Suprapubic skin (tissue), 4 donors: ENCODE measurements at places on chromosomes 7 and 10.
A peak's percentile ranks its signal among the peaks of the same experiment; 100 is the strongest.

DNA sequence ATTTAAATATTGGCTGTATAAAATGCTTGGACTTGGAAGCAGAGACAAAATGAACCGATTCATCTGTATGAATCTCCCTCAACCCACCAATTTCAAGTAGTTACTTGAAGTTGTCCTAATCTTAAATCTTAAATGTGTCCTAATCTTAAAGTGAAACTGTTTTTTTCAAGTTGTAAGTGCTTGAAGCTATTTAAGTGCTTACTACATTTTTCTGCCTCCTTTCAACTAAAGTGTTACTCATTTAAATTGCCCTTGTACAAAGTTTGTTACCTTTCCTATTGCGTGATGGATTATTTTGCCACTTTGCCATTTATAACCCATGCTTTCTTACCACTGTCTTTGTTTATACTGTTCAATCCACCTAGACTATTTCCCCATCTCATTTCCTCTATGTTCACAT lies 2.8 kb downstream of the BCAP29 start:
- no peak for DNase-seq
- no peaks in the 10 kb centered on the region for H3K27me3 ChIP-seq
- peaks cover 13% of the 10 kb centered on the region for H3K36me3 ChIP-seq
- peaks cover 30% of the 10 kb centered on the region for H3K4me1 ChIP-seq

DNA sequence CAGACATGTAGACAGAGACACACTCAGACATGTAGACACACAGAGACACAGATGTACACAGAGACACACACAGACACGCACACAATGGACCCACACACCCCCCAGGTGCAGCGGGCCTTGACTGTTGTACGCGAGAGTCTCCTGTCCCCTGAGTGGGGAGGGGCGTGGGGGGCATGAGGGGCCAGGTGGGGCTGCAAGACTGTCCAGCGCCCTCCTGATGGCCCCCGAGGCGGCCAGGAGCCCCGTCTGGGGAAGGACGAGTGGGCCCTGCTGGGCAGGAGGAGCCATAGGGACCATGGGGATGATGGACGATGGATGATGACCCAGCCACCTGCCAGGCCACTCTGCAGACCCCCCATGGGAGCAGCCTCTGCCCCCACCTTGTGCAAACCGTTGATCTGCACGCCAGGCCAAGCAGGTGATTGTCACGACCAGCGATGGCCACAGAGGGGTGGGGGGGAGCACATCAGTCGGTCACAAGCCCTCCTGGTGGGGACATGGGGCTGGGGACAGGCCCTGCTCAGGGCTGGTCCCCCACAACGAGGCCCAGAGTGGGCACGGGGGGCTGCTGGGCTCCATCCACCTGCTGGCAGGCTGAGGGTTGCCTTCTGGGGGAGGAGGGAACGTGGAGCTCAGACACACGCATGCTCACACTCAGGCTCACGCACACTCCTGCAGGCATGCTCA lies 11.6 kb downstream of the VENTX start:
- H3K4me1 ChIP-seq, result no peaks in the 10 kb centered on the region
- H3K27me3 ChIP-seq, result peaks cover 69% of the 10 kb centered on the region
- DNase-seq, result no peak
- H3K27ac ChIP-seq, result no peak overlapping the region

- peak overlapping the region; percentile 91 for H3K27ac ChIP-seq
- no peaks in the 10 kb centered on the region for H3K27me3 ChIP-seq
- no peak overlapping the region for H3K4me3 ChIP-seq
- H3K4me1 ChIP-seq, result peaks cover 37% of the 10 kb centered on the region
- DNase-seq, result no peak
- no peaks in the 10 kb centered on the region for H3K36me3 ChIP-seq
Measured at GRCh38 chr7:47454069-47454973, 127.6 kb downstream of the TNS3 start.

- H3K36me3 ChIP-seq, result peaks cover 19% of the 10 kb centered on the region
- no peak overlapping the region for H3K27ac ChIP-seq
- DNase-seq, result no peak
- H3K27me3 ChIP-seq, result no peaks in the 10 kb centered on the region
- H3K4me1 ChIP-seq, result peaks cover 6% of the 10 kb centered on the region
- H3K4me3 ChIP-seq, result no peak overlapping the region
Measured at GRCh38 chr7:139041378-139042085, 5.7 kb upstream of the ZC3HAV1L start.

DNA sequence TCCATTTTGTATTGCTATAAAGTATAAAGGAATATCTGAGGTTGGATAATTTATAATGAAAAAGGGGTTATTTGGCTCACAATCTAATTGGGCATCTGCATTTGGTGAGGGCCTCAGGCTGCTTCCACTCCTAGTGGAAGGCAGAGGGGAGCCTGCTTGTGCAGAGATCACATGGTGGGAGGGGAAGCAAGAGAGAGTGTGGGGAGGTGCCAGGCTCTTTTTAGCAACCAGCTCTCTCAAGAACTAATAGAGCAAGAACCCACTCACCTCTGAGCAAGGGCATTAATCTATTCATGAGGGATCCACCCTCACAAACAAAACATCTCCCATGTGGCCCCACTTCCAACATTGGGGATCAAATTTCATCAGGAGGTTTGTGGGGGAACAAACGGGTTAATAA lies 64.6 kb downstream of the OGDH start:
- DNase-seq, result no peak
- no peak overlapping the region for H3K4me3 ChIP-seq
- H3K4me1 ChIP-seq, result peaks cover under 1% of the 10 kb centered on the region
- no peaks in the 10 kb centered on the region for H3K27me3 ChIP-seq
- no peak overlapping the region for H3K27ac ChIP-seq
- peaks cover 52% of the 10 kb centered on the region for H3K36me3 ChIP-seq

DNA sequence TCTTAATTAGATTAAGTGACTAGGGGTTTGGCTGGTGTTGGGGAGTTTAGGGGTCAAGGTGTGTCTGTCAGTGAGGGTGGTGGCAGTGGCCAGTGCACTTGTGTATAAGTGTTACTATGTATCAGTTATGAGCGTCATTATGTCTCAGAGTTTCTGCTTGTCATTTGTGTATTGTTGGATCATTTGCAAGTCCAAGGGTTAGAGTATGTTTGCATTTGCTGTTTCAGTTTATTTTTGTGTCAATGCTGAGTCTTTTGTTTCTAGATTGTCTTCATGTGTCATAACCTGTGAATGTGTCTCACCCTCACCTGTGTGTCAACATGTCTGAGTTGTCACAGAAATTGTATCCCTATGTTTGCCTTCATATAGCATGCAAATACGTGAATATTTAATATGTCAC lies 97.5 kb upstream of the PAX2 start:
- no peaks in the 10 kb centered on the region for H3K4me1 ChIP-seq
- no peak for DNase-seq
- H3K27me3 ChIP-seq, result peaks cover 90% of the 10 kb centered on the region
- no peaks in the 10 kb centered on the region for H3K36me3 ChIP-seq
- no peak overlapping the region for H3K27ac ChIP-seq

DNA sequence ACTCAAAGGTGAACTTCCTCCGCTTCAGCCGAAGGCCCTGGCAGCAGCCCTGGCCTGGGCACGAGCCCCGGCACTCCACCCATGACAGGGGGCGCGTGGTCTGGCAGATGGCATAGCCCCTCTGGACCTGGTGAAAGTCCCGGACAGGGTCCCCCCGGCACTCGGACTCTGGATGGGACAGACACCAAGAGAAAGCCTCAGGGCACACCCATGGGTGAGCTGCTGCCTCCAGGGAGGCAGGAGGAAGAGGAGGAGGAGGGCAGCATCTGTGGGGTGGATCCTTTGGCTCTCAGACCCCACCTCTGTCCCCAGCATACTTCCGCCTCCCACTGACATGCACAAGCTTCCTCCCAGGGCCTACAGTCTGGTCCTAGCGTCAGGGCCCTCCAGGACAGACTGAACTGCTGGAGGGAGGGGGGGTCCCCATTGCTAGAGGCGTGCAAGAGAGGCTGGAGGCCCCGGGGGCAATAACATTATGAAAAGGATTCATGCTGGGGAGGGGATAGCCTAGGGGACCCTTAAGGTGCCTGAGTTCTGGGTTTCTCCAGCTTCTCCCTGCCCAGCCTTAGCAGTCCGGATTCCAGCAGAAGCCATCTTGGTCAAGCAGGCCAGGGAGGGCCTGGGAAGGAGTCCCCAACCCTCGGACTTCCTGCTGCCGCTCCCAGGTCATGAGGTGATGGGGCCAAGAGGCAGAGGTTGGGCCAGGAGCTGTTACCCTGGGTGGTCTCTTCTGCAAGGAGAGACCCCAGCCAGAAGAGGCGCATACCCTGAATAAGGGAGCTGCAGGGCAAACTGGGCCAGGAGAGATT lies 169.3 kb downstream of the LCOR start:
- H3K27me3 ChIP-seq, result no peaks in the 10 kb centered on the region
- H3K27ac ChIP-seq, result no peak overlapping the region
- H3K4me3 ChIP-seq, result no peak overlapping the region

DNA sequence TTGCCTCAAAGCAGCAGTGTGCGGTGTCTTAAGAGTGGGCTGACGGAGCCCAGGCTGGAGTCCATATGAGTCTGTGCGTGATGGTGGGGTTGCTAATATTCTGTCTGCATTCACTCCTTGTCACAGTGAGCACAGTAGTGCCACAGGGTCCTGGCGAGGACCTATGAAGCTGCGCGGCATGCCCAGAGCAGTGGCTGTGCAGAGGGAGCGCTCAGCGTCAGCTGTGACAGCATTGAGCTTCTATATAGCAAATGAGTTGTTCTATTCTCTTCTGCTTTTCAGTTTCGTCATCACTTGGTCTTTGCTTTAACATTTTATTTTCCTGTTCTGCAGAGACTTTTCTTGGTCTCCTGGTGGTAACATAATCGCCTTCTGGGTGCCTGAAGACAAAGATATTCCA lies 14.5 kb downstream of the EIF3B start:
- H3K4me3 ChIP-seq, result no peak overlapping the region
- H3K27me3 ChIP-seq, result no peaks in the 10 kb centered on the region
- H3K4me1 ChIP-seq, result peaks cover 3% of the 10 kb centered on the region
- H3K27ac ChIP-seq, result no peak overlapping the region

- H3K4me3 ChIP-seq, result no peak overlapping the region
- peaks cover 8% of the 10 kb centered on the region for H3K4me1 ChIP-seq
- no peak for DNase-seq
- H3K27me3 ChIP-seq, result no peaks in the 10 kb centered on the region
- H3K27ac ChIP-seq, result no peak overlapping the region
- H3K36me3 ChIP-seq, result no peaks in the 10 kb centered on the region
Measured at GRCh38 chr7:85776691-85777345, 590.0 kb upstream of the SEMA3D start.

- H3K36me3 ChIP-seq, result no peaks in the 10 kb centered on the region
- no peaks in the 10 kb centered on the region for H3K4me1 ChIP-seq
- no peak for DNase-seq
Measured at GRCh38 chr7:122626785-122627184, 72.1 kb downstream of the RNF133 start.

- H3K4me3 ChIP-seq, result no peak overlapping the region
- no peaks in the 10 kb centered on the region for H3K27me3 ChIP-seq
- H3K36me3 ChIP-seq, result no peaks in the 10 kb centered on the region
- peaks cover under 1% of the 10 kb centered on the region for H3K4me1 ChIP-seq
Measured at GRCh38 chr7:28754027-28754426, 204.1 kb downstream of the TRIL start.

GRCh38 chr7:12941512-12941911 lies 254.1 kb downstream of the ARL4A start:
- H3K4me1 ChIP-seq, result peaks cover 9% of the 10 kb centered on the region
- no peaks in the 10 kb centered on the region for H3K36me3 ChIP-seq
- DNase-seq, result no peak
- H3K27ac ChIP-seq, result peak overlapping the region; percentile 63

DNA sequence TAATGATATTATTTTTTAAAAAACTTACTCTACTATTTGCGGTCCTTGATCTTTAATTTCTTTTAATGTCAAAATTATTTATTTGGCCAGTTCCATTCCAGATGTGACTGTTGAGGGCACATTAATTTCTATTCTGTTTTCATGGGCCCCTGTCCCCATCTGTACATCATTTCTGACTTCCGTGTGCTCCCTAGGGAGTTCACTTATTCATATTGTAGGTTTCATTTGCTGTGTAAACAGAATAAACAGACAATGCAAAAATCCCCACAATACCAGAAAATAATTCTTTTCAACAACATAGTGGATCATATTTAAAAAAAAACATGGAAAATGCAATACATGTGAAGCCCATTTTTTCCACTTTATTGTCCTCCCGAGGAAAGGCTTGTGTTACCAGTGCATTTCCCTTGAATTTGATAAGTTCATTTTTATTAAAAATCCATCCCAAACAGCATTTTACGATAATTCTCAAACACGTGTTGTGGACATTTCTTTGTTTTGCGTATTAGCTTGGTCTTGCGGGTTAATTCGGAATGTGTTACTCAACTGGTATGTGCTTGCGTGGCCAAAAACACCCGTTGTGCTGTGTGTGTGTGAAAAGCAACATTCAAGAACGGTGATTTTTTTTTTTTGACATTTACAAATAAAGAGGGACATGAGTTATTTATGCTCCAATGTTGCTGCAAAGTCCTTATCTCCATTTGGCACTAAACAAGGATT lies 138.4 kb downstream of the MGMT start:
- H3K27ac ChIP-seq, result no peak overlapping the region
- H3K27me3 ChIP-seq, result no peaks in the 10 kb centered on the region
- H3K4me3 ChIP-seq, result no peak overlapping the region

DNA sequence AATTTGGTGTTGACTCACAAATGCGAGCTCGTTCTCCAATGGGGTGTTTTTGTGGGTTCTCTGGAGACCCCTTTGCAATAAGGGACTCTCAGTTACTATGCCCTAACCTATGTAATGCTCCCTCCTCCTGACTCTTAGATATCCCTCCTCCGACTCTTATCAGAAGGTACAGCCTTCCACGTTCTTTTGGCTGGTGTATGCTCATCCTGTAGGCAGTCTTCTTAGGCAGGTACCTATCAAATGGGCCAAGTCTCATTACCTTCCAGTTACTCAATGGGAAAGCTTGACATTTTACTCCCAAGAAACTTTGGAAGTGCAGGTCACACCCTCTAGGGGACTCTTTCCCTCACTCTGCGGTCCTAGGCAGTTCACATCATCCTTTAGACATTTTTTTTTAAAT lies 32.6 kb downstream of the SLC26A5 start:
- H3K4me1 ChIP-seq, result no peaks in the 10 kb centered on the region
- H3K27me3 ChIP-seq, result no peaks in the 10 kb centered on the region
- H3K27ac ChIP-seq, result no peak overlapping the region
- no peak overlapping the region for H3K4me3 ChIP-seq
- no peaks in the 10 kb centered on the region for H3K36me3 ChIP-seq

DNA sequence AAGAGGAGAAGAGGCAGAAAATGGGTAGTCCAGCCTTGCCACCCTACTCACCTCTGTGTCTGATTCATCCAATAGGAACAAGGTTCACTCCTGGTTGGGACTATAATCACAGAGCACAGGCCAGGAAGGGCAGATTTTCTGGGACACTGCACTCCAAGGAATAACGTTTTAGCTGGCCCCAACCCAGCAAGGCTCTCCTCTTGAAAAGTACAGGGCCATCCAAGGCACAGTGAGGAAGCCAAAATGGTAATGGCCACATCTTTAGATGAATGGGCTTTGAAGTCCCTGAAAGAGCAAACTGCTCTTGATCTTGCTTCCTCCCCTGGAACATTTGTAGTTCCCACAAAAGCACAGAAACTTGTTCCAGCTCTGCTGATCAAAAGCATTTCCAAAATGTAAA lies 149.4 kb downstream of the GRM3 start:
- no peaks in the 10 kb centered on the region for H3K36me3 ChIP-seq
- H3K4me1 ChIP-seq, result no peaks in the 10 kb centered on the region
- no peak for DNase-seq
- no peak overlapping the region for H3K4me3 ChIP-seq
- H3K27ac ChIP-seq, result no peak overlapping the region
- H3K27me3 ChIP-seq, result no peaks in the 10 kb centered on the region
